OCI-LY7 (cell line): ENCODE measurements at places on chromosomes 16 and 17.

DNA sequence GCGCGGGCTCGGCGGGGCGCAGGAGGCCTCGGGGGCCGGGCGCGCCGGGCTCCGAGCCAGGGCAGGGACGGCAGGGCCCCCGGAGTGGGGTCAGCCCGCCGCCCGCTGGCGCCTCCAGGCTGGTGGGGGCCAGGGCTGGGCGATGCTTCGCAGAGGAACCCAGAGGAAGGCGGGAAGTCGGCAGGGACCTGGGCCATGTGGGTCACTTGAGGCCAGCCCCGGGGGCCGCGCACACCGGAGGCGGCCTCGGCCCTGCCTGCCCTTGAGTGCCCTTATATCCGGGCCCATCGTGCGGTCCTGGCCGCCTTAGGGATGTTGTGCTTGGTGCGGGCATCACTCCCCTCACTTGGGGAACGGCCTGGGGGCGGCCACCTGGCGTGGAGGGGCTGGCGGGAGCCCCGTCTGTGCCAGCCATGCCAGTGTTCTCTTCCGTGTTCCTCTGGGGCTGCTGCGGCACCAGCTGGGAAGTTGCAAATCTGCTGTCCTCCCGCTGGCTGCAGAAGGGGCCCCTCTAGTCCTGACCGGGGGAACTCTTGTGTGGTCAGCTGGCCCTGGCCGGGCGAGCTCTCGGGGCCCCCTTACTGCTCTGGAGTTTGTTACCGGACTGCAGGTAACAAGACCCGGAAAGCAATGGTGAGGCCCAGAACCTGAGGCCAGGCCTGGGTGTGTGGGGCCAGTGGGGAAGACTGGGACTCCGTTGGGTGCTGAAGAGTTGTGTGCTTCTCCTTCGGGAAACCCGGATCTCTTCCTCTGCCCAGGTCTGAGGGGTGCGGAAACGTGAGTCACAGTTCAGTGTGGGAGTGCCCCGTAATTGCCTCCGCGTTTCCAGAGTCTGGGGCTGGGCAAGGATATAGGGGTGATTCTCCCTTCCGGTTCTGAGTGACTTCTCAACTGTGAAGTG lies 849 bp downstream of the CAPN15 start:
- DNase-seq, result peak; percentile 37

GRCh38 chr16:79757163-79757562 lies 156.6 kb upstream of the MAF start:
- no peak for DNase-seq

- no peak for DNase-seq
Observed at GRCh38 chr16:60608971-60609370, 1427.3 kb downstream of the CDH8 start.

GRCh38 chr16:5032748-5033167 lies 977 bp downstream of the NAGPA start:
- no peak for DNase-seq

DNA sequence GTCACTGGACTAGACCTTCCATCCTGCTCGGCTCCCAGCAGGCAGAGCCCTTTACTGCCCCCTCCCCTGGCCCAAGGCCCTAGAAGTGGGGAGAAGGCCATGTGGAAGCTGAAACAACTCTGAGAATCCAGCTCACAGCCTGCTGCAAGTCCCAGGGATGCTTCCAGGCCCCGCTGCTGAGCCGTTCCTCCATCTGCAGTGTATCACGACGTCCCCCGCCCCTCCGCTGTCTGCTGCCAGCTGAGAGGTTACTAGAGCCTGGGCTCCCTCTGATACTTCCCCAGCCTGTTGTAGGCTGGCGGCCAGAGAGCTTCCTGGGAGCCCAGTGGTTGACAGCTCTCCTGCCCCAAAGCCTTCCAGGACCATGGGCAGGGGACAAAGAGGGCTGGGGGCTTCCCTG lies 118.2 kb downstream of the MGAT5B start:
- no peak for DNase-seq

- no peak for DNase-seq
Observed at GRCh38 chr17:300881-301280, 51.7 kb downstream of the RPH3AL start.

DNA sequence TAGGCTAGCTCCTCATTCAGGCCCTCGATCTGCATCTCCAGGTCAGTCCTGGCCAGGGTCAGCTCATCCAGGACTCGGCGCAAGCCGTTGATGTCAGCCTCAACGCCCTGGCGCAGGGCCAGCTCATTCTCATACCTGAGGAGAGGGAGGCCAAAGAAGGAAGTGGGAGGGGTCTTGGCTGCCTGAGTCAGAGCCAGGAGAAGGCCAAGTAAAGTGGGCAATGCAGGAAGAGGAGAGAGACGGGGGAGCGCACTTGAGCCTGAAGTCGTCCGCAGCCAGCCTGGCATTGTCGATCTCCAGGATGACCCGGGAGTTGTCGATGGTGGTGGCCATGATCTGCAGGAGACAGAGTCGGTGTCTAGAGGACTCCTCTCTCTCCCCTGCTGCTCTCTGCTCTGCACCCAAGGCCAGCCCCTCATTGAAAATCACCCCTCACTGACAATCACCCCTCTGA lies 1.8 kb downstream of the KRT15 start:
- DNase-seq, result no peak

DNA sequence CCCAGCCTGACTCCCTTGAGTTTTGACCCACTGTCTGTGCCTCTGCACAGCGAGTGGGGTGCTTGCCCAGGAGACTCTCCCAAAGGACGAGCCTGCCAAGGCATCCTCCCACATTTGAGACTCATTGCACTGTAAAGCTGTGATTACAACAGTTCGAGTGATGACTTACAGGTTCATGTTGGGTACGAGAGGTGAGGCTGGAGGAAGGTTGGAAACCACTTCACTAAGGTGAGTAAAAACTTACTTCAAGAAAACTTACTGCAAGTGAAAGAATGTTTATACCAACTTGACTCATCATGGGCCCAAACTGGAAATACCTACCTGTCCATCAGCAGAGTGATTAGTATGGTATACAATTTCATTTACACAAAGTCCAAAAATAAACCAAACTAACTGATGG lies 360.1 kb upstream of the CDH11 start:
- no peak for DNase-seq

GRCh38 chr16:84830765-84831384 lies 11.1 kb downstream of the CRISPLD2 start:
- DNase-seq, result no peak
